ENCODE measurements at places on chromosomes 13 and 19.

DNA sequence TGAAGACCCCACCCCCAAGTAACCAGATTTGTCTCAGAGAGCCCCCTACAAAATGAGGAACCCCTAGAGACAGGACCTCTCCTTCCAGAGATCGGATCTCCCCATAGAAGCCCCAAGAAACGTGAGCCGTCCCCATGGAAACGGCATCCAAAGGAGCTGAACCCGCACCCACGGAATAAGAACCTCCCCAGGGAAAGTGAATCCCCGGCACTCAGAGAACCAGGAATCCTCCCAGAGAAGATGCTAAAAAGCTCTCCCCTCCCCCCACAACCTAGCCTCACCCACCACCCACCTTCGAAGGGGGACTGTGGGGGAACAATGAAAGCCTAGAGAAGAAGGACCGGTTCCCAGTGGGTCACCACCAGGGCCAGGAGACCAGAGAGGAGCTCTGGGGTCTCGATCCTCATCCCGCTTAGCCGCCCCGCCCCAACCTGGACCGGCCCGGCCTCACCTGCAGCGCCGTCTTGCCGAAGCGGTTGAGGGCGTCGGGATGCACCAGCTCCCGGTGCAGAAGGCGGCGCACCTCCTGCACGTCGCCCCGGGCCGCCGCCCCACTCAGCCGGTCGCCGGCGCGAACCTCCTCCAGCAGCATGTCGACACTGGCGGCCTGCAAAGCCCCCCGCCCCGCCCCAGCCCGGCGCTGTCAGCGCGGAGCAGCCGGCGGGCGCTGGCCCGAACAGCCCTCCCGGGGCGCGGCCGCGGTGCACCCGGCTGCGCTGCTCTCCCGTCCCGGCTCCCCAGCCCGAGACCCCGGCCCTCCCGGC, 535 bp downstream of the CDKN2D start:
- H3K27me3 ChIP-seq, result no peaks in the 10 kb centered on the region
- H3K36me3 ChIP-seq, result no peaks in the 10 kb centered on the region
- peak overlapping the region; percentile 68 for H3K4me3 ChIP-seq

GRCh38 chr19:1650650-1651567, 1.5 kb downstream of the TCF3 start:
- peak overlapping the region; percentile 60 for H3K4me3 ChIP-seq
- no peak for DNase-seq
- peaks cover 4% of the 10 kb centered on the region for H3K4me1 ChIP-seq
- H3K27ac ChIP-seq, result peak overlapping the region; percentile 43
- peaks cover 12% of the 10 kb centered on the region for H3K36me3 ChIP-seq
- H3K27me3 ChIP-seq, result no peaks in the 10 kb centered on the region

GRCh38 chr13:83298617-83299016, 583.7 kb downstream of the SLITRK1 start:
- DNase-seq, result no peak
- no peak overlapping the region for H3K4me3 ChIP-seq
- no peaks in the 10 kb centered on the region for H3K36me3 ChIP-seq
- no peak overlapping the region for H3K27ac ChIP-seq
- H3K27me3 ChIP-seq, result no peaks in the 10 kb centered on the region

DNA sequence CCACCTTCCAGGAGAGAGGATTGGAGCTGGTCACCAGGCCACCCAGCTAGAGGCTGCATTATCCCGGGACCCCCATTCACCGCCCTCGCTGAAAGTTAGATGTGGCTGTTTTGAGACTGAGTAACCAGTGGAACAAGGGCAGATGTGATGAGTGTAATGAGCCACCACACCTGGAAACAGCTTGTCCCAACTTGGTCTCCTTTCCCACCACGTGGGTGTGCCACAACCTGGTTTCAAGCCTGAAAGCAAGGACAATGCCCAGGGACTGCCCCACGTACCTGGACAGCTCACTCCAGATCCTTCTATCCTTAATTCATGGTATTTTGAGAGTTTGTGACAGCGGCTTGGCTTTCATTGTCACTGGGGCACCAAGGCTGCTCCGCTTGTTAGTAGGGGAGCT, 7.0 kb downstream of the LGI4 start:
- peaks cover 45% of the 10 kb centered on the region for H3K4me1 ChIP-seq
- DNase-seq, result no peak
- H3K4me3 ChIP-seq, result no peak overlapping the region
